ENCODE measurements at places on chromosomes 12 and 14.
A peak's percentile ranks its signal among the peaks of the same experiment; 100 is the strongest.

DNA sequence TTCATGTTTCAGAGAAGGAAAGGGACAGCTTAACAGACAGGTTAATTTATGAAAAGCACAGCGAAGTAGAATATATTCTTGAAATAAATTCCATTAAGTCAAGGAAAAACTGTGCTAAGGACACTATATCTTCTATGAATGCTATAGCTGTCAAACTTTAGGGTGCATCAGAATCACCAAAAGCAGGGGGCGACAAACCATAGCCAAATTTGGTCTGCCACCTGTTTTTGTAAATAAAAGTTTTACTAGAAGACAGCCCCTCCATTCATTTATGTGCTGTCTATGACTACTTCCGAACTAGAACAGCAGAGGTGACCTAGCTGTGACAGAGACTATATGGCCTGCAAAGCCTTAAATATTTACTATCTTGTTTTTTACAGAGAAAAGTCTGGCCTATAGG is 25.9 kb downstream of the PPP4R3A start:
- DNase-seq, result no peak

GRCh38 chr14:92021523-92021922 is 18.3 kb downstream of the TRIP11 start:
- DNase-seq, result no peak

- no peak for DNase-seq
These were observed 336.7 kb upstream of the RPL10L start for GRCh38 chr14:46988312-46988711.

- DNase-seq, result no peak
These were observed 27.9 kb downstream of the CCNK start for GRCh38 chr14:99508896-99509629.

DNA sequence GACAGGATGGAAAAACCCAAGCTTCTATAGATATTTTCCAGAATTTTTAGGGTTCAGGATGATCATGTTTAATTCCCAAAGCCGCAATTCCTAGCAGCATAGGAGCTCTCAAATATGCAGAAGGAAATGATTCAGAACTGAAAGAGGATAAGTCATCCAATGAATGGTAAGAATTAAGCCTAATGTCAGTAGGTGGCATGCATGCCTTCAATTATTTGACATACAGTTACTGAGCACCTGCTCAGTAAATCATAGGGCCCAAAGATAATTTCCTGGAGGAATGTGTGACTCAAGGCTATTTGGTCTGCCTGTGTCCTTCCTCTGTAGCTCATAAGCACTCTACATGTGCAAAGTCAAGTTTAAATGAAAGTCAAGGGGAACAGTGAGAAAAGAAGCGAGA is 116.8 kb upstream of the SLC38A4 start:
- DNase-seq, result no peak

- DNase-seq, result no peak
These were observed 383.0 kb downstream of the PCNX1 start for GRCh38 chr14:71290301-71290700.

- DNase-seq, result peak; percentile 19
These were observed 4.3 kb upstream of the BRMS1L start for GRCh38 chr14:35821564-35822411.

DNA sequence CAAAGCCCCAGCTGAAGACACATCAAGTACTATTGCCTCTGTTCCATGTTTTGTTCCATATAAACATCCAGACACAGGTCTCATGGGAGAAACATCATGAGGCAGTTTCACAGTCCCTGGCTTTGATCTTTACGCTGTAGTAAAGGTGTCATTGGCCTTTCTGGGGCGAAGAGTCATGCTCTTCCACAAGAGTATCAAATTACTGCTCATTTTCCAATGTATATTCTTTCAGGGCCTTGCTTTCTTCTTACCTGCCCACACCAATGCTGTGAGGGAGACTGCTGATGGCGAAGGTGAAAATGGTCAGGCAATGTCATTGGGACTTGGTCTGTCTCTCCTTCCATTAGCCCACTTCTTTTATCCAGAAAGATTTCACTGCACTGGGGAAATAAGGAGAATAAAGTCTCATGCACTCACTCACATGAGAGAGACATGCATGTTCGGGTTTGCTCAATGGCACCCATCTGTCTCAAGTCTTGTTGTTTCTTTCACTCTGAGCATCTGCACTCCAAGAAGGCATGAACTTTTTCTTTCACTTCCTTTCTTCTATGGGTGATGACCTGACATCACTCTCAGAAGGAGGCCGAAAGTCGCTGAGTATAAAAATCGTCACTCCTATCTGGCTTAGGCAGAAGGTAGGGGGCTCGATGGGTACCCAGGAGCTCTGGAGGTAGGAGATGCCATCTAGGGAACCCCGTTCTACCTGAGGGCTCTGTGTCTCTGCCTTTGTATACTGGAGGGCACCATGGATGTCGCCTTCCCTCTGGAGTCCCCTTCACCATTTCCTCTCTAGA is 1.3 kb upstream of the JDP2 start:
- peak; percentile 9 for DNase-seq

- no peak for DNase-seq
These were observed 109.4 kb downstream of the RFLNA start for GRCh38 chr12:124404162-124404784.

DNA sequence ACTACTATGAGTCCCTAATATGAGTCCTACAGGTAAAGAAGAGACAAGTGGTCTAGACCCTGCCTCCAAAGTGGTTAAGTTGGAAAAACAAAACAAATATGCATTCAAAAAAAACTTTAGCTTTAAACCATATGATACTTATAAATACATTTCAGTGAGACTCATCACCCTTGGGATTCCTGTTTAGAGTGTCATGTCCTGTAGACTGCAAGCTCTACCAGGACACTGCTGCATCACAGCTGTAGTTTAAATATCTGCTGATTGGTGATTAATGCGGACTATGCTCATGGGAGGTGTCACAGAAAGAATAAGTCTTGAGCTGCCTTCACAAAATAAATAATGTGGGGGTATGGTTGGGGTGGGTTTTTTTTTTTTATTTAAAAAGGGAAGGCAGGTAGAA is 8.8 kb upstream of the LGR5 start:
- no peak for DNase-seq

- no peak for DNase-seq
These were observed 65.6 kb upstream of the YARS2 start for GRCh38 chr12:32821293-32821692.

GRCh38 chr14:39433452-39433813 is 1.2 kb upstream of the FBXO33 start:
- no peak for DNase-seq

GRCh38 chr14:77343662-77344061 is 22.8 kb downstream of the GSTZ1 start:
- no peak for DNase-seq

GRCh38 chr12:121930862-121931261 is 12.5 kb downstream of the CFAP251 start:
- no peak for DNase-seq

DNA sequence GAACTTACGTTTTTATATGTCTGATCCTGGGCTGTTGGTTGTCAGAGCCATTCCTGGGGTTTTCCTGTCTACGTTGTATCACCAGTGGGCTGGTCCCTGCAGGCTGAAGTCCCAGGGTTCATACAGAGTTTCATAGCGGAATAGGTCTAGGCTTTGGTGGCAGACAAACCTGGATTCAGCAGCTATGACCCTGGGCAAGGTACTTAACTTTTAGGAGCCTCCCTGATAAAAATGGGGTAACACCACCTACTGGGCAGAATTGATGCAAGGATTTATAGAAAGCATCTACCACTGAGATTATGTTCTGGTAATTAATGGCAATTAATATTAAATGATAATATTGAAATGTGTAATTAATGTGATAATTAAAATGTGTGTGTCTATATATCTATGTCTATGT is 141.2 kb downstream of the SYNE2 start:
- DNase-seq, result no peak
